ENCODE measurements at places on chromosomes 7 and 10. TPM values are rescaled to one million over a fixed set of nuclear protein-coding genes. Genes with fewer than 3 reads are reported as not detected.

The AGAP5 gene
- polyA plus RNA-seq, result 2.6 TPM

DNA sequence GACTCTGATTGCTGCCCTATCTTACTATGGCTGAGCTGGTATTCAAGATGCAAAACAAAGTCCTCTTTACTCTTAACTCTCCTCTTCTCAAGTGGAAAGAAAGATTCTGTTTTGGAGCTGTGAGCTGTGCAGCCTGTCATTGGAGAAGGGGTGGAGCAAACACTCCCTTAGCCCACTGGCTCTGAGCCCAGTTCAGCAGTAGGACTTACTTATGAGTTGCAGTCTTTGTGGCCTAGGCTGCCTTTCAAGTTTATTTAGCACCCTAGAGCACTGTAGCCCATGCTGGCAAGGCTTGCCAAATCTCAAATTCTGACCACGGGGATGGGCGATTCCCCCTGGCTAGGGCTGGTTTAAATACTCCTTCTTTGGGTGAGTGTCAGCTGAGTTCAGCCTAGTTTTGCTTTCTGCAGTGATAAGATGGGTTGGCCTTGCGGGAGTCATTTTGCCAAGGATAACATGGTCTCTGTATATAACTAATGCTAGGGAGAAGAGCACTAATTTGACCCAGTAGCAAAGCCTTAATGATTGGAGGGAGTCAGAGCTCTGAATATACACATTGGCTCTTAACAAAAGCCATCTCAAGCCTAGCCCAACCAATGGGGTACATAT is 110.2 kb downstream of the MYO3A start:
- DNase-seq, result no peak

- no peak for DNase-seq
Measured at GRCh38 chr7:133331861-133332260, 79.0 kb downstream of the EXOC4 start.

The TBX20 gene
- polyA plus RNA-seq, result not detected

The IRF5 gene
- polyA plus RNA-seq, result 41.8 TPM

DNA sequence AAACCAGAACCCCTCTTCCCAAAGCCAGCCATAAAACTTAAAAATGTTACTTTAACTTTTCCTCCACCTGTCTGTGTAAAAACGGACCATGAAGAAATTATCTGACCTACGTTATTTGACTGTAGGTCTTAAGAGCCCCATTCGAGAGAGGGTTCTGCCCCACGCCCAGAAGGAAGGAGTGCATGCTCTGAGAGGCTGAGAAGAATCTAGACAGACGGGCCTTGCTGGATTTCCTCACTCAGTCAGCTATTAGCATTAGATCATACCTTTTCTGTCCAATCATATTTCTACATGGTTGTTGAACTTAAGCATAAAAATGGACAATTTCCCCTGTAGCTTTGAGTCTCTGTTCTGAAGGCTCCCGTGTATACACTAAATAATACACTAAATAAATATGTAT is 38.1 kb upstream of the WDR11 start:
- DNase-seq, result no peak

- DNase-seq, result no peak
Measured at GRCh38 chr10:116706281-116706680, 36.1 kb downstream of the HSPA12A start.

DNA sequence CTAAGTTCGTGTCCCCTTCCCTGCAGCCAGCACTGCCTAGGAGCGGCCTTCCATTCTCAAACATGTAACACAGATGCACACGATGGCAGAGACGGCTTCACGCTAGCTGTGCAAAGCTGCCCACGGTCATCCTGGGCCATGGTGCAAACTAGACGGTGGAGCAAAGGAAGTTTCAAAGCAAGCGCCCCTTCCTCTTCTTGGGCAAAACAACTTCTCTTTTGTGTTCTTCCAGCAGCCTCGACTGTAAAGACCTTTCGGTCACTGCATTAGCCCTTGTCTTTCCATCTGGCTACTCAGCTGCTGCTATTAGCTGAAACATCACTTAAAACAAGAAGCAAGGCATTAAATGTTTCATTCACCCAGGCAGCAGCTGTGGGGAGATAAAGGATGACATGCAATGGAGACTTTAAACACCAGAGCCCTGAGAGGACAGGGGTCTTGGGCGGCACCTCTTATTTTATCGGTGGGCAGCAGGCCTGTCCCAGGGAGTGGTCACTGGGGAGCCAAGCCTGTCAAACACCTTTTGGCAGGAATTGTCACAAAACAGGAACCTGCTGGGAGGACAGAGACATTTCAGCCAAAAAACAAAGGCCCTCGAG is 214.8 kb downstream of the KLF6 start:
- DNase-seq, result no peak

DNA sequence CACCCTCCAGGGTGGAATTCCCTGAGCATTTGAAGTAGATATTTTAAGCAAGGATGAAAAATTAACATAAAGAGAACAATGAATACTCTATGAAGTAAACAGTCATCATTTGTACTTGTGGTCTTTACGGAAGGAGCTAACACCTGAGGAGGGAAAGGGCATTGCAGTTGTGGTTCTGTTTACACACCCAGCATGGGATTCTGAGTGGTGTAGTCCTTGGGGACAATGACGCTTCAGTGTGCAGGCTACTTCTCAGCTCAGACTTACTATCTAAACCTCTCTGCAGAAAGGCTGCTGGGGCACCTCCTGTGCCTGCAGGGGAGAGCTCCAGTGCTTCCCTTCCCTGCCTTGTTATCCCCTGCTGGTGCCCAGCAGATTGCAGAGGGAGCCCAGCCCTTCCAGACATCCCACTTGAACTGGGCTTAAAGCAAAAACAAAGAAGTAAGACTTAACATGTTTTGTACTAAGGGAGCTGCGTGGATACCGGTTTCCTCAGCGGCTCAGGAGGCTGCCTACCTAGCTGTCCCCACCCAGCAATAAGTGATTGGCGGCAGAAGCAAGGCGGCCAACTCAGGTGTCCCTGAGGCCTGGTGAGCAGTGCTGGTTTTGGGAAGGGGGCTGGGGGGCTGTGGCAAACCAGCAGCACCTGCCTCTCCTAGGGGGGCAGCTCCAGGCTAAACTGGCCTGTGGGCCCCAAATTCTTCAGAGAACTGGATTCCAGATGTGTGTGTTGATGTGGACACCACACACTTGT is 89.1 kb downstream of the CELF2 start:
- DNase-seq, result no peak

The MKI67 gene
- 3.6 TPM for polyA plus RNA-seq

The LEP gene
- 0.21 TPM for polyA plus RNA-seq

GRCh38 chr10:112216151-112216550 is 32.6 kb upstream of the GPAM start:
- DNase-seq, result no peak

The SPDYE16 gene
- polyA plus RNA-seq, result 0.06 TPM

- DNase-seq, result no peak
Measured at GRCh38 chr10:44995914-44996669, 4.6 kb upstream of the ZNF22 start.

DNA sequence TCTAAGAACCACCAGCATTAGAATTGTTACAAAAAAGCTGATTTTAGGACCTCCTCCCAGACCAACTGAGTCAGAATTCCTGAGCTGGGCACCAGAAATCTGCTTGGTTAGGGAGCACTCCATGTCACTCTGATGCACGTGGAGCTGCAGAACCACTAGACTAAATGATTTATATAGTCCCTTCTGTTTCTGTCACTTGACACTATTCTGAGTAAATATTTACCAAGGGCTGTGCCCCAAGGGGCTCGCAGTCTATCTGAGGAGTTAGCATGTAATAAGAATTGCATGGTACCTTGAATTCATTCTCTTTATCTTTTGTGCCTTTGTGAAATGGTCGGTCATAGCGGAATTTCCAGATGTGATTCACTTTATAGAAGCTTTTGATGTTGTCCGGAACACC is 196.0 kb upstream of the IMMP2L start:
- no peak for DNase-seq

The ATE1 gene
- polyA plus RNA-seq, result 5.4 TPM

The CUL1 gene
- polyA plus RNA-seq, result 29.1 TPM

Data from spleen (tissue), 13 donors.